H54 (cell line): ENCODE measurements at places on chromosomes 1 and 21.

DNA sequence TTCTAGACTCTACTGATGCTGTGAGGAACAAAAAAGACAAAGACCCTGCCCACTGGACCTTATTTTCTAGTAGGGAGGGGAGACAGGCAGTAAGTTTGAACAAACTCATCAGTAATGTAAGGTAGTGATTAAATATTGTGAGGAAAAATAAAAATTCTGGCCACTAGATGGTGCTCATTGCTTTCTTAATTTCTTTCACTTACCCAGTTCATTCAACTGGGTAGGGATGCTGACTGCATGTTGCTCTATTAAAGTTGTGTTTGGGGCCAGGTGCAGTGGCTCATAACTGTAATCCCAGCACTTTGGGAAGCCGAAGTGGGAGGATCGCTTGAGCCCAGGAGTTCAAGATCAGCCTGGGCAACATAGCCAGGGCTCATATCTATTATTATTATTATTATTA lies 6.3 kb upstream of the KYAT3 start:
- no peak for DNase-seq

GRCh38 chr1:43605766-43606165 lies 44.2 kb upstream of the KDM4A start:
- no peak for DNase-seq

GRCh38 chr1:50894340-50894739 lies 65.7 kb downstream of the FAF1 start:
- DNase-seq: no peak

GRCh38 chr1:89310976-89311375 lies 38.3 kb upstream of the GBP5 start:
- DNase-seq: no peak

DNA sequence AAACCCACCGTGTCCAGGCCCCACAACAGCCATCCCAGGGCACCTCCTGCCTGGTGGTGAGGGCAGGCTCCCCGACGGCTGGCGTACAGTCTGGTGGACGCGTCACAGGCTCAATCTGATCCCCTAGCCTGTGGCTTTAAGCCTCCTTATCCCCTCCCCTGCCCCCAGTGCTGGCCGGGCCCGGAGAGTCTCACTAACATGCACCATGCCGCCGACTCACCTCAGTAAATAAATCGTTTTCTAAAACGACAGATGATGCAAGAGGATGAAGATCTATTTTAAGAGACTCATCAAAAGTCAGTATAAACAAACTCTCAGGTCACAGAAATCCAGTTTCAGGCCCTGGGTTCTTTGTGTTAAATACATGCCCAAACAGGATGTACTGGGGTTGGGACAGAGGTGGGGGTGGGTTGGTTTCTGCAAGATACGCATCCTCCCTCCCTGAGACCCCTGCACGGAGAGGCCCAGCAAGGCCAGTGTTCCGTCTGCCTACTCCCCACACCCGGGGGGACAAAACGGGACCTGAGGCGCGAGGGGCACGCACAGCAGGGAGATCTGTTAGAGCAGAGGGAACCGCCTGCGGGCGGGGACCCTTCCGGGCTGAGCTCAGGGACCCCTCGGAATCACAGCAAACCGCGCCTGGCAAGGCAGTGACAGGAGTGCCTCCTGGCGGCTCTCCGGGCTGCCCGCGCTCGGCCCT lies 3.1 kb downstream of the PANK4 start:
- no peak for DNase-seq

GRCh38 chr1:100730130-100730529 lies 10.6 kb downstream of the VCAM1 start:
- DNase-seq: no peak

DNA sequence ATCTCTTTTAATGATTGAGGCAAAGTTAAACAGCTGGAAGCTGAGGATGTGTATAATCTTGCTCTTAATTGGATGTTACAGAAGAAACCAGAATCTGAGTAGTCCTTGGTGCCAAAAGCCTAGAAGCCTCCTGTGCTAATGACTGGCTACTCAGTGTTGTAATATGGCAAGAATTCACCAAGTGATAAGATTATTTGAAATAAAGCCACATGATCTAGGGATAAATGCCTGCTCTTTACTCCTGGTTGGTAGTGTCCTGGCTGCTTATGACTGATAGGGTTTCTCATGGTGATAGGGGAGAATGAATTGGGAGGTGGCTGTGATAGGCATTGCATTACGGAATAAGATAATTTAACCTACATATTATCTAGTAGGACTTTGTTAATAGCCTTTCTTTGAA lies 13.6 kb upstream of the MAB21L3 start:
- no peak for DNase-seq
